SK-MEL-5 (cell line): ENCODE measurements at places on chromosomes 12 and 14. TPM values are rescaled to one million over a fixed set of nuclear protein-coding genes. Genes with fewer than 3 reads are reported as not detected.

Gene TOMM20L
- total RNA-seq = not detected in 2 replicates

Gene RNU6-7
- not detected in 2 replicates for total RNA-seq

Gene ASPG
- 0.29 and 1.3 TPM in 2 replicates for total RNA-seq

Gene CREBL2
- 71.3 and 72.5 TPM in 2 replicates for total RNA-seq

Gene FRMD6
- total RNA-seq = 45.5 and 46.0 TPM in 2 replicates

Gene RPGRIP1
- 0.08 and 0.21 TPM in 2 replicates for total RNA-seq

Gene FAIM2
- not detected in 2 replicates for total RNA-seq

Gene TTC6
- total RNA-seq = not detected in 2 replicates

Gene GPR84
- 0.11 TPM in 1 of 2 replicates, not detected in the other for total RNA-seq

- DNase-seq = peak; percentile 91
Measured at GRCh38 chr14:90399541-90400444, 3.0 kb downstream of the CALM1 start.

GRCh38 chr14:21804981-21805380, 131.4 kb upstream of the OR4E1 start:
- no peak for DNase-seq

DNA sequence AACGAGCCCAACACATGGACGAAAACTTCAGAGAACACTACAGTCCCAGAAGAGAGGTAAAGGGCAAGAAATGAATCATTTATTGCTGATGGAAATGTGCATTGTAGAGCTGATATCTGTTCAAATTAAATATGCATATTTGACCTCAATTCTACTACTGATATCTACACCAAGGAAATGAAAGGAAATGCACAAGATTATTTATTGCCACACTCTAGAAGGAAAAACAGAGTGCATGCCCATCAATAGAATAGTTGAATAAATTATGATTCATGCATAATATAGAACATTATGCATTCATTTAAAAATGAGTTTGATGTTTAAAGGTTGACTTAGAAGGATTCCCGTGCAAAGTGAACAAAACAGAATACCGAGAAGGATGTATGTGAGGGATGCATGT, 15.6 kb upstream of the NUP107 start:
- no peak for DNase-seq

DNA sequence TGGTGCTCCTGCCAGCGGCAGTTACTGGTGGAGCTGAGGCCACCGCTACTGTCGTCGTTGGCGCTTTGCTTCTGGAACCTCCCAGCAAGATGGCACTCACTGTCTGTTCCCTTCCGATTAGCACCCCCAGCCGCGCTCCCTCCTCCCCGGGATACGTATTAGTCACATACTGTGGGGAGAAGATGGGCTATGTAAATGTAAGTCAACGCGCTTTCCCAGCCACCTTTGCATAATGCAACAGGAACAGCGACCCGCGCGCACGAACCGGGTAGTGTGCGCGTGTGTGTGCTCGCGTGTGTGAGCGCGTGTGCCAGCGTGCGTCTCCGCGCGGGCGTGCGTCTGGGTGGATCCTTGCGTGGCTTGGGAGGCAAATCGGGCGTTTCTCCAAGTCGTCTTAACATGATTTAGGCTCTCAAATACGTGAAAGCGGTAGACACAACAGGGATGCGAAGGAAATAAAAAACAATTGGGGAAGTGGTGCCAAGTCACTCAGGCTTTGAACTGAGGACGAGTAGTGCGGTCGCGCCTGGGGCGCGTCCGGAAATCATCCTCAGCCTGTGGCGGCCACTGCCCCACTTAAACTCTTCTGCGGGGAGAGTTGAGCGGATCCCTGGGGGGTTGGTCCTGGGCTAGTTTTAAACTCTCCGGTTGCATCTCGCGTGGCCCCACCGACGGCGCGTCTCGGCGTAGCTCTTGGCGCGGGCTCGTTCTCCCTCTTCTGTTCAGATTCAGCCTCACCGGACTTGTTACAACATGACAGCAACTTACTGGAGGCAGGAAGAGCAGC, 1.8 kb downstream of the FLRT2 start:
- DNase-seq = peak; percentile 54

- DNase-seq = no peak
Measured at GRCh38 chr14:94100847-94101246, 9.7 kb upstream of the IFI27 start.

GRCh38 chr12:64256166-64256800, 34.2 kb upstream of the KICS2 start:
- peak; percentile 82 for DNase-seq

DNA sequence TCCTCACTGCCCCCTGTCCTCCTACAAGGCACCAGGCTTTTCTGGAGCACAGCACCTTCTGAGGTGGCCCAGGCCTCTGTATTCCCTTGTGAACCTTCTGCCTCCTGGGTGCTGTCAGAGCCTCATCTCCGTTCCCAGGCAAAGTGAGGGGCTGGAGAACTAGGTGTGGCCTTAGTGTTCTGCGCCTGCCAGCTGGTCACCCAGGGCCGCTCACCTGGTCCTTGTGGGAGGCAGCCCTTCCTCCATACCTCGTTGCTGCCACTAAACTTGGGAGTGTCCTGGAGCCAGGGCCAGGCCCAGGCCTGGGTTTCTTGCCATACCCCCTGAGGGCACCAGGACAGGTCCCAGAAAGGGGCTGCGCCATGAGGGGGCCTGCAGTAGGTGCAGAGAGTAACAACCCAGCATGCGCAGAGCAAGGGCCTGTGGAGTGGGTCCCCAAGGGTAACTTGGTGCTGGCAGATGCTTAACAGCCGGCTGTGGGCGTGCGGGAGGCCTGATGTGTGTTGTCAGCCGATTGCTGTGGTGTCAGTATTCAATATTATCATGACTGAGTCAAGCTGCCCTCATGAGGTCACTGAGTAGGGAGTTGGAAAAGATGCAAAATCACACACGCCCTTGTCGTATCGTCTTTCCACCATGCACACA, 17.1 kb downstream of the OTUB2 start:
- DNase-seq = no peak

DNA sequence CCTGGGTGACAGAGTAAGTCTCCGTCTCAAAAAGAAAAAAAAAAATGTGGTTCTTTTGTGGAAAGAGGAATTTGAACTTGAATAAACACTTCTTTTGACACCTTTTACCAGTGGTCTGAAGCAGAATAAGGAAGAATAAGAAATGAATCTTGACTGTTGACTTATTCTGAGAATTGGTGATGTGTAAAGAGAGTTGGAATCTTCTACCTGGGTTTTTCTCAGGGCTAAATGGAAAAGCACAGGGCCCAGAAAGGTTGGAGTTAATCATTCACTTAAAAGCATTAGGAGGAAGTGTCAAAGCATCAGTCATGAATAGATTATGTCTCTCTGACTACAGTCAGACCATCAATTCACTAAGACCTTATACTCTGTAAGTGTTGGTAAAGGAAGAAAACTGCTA, 13.9 kb downstream of the PNMA1 start:
- DNase-seq = no peak

GRCh38 chr12:43832463-43833168, 3.3 kb upstream of the TMEM117 start:
- no peak for DNase-seq

DNA sequence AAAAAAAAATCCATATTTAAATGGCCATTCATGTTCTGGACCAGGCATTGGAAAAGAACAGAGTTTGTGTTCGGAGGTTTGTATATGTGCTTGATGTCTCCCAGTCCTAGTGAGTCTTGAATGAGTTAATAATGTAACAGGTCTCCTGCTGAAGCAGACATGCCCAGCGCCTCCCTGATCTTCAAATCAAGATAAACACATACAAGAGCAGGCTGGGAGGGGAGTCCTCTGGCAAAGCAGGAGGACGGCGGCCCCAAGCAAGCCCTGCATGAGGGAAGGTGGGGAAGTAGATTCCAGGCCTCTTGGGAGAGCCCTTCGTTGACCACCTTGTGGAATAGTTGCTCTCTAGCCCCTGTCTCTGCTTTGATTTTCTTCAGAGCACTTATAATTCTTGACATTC, 156.3 kb downstream of the ZFP36L1 start:
- no peak for DNase-seq

- DNase-seq = no peak
Measured at GRCh38 chr12:4496145-4496838, 42.4 kb upstream of the RAD51AP1 start.

GRCh38 chr12:93989949-93990348, 158.4 kb upstream of the PLXNC1 start:
- no peak for DNase-seq

- DNase-seq = no peak
Measured at GRCh38 chr14:91388551-91388975, 29.1 kb downstream of the CCDC88C start.

GRCh38 chr12:98830657-98831056, 185.6 kb downstream of the APAF1 start:
- DNase-seq = no peak

GRCh38 chr12:4843907-4844306, 65.8 kb upstream of the KCNA1 start:
- no peak for DNase-seq

GRCh38 chr12:12503384-12504078, 59.1 kb downstream of the DUSP16 start:
- DNase-seq = peak; percentile 10

- no peak for DNase-seq
Measured at GRCh38 chr12:34286934-34287333, 264.6 kb downstream of the ALG10 start.

DNA sequence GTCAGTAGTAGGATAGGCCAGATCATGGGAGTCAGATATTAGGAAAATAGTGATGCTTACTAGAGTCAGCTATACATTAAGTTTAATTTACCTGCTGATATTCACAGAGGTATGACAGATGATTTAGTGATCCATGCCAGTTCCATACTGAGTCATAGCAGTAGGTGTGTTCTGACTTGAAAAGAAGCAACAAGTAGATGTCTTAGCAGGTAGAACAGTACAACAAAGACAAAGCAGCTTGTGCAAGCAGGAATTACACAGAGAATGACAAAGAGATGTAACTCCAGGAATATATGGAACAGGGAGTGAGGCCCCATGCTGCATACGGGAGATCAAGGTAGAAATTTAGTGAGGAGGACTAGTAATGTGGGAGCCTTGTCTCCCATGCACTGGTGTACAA, 556.9 kb downstream of the SLC16A7 start:
- no peak for DNase-seq

- DNase-seq = no peak
Measured at GRCh38 chr14:96160913-96161310, 43.7 kb upstream of the BDKRB2 start.

DNA sequence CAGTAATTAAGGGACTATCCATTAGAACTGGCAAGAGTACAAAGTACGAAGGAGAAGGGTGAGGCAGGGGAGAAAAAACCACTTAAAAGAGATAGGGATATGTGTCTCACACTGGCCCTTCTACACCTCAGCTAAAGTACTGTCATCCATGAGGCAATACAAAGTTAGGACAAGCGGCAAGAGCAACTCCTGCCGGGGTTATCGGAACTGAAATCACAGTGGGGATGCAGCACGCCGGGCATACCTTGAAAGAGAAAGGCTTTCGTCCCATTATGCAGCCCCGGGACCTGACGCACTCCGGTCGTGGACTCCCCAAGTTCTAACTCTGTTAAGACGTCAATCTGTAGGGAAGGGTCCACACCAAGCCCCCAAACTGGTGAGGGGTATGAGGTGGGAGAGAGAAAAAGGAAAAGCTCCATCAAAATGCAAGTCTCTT, 1.1 kb downstream of the NELL2 start:
- DNase-seq = no peak

DNA sequence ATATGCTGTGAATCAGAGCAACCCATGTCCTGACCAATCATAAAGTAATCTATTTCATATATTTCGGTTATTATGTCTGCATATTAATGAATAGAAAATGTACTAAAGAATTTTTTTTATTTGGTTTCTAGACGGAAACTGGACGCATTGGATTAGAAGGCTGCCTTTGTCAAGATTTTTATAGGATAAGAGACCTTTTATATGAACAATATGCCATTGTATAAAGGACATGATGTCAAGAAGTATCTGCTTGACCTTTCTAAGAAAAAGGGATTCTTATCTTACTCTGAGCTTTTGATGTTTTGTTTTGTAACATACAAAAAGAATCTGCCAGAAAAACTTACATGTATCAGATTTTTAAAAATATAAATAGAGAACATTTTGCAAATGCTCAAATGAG, 39.8 kb downstream of the CPSF2 start:
- DNase-seq = peak; percentile 87

- DNase-seq = no peak
Measured at GRCh38 chr12:59627582-59627981, 31.8 kb downstream of the SLC16A7 start.

- peak; percentile 60 for DNase-seq
Measured at GRCh38 chr12:80200414-80200813, 101.1 kb downstream of the OTOGL start.

GRCh38 chr12:39464976-39465695, 22.2 kb upstream of the KIF21A start:
- no peak for DNase-seq

GRCh38 chr14:71138448-71139293, 231.4 kb downstream of the PCNX1 start:
- DNase-seq = peak; percentile 66

DNA sequence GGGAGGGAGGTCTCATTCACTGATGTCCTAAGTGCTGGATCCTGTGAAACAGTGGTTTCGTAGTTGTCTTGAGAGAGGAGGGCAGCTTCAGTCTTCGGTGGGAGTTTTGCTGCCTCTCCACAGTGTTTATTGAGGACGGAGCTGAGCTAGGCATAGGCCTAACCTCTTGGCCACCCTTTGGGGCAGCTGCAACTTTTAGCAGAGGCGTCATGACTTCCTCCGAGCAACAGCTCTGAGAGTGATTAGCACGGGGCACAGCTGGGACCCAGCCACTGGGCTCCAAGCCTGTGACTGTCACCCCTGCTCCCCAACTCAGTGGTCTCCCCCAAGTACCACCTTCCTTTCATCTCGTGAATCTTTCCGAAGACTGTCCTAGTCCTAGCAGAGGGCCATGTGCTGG, 139.9 kb upstream of the NCOR2 start:
- DNase-seq = no peak

DNA sequence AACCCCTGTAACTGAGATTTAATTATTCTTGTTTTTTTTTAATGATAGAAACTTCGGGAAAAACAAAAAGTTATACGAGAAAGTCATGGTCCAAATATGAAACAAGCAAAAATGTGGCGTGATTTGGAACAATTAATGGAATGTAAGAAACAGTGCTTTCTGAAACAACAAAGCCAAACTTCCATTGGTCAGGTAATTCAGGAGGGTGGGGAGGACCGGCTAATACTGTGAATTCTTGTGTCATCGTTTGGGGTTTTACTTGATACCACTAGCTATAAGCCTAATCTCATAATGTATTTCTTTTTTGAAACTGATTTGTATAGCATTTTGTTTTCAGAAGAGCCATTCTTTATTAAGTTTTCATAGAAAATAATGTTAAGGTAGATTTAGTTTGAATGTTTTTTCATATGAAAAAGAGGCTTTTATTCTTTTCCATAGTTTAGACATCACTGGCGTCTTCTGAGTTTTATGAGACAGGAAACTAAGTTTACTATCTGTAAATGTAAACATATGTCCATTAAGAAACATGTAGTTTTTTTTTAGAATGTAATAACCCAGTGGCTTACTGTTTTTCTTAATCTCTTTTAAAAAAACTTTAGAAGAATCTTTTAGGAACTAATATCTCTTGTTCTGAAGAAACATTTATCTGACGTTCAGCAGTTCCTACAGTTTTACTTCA, 62.9 kb upstream of the ATP2A2 start:
- DNase-seq = no peak
